ENCODE measurements at places on chromosomes 13 and 19.

- no peak for DNase-seq
These were observed 3.8 kb downstream of the UBL3 start for GRCh38 chr13:29846475-29847256.

DNA sequence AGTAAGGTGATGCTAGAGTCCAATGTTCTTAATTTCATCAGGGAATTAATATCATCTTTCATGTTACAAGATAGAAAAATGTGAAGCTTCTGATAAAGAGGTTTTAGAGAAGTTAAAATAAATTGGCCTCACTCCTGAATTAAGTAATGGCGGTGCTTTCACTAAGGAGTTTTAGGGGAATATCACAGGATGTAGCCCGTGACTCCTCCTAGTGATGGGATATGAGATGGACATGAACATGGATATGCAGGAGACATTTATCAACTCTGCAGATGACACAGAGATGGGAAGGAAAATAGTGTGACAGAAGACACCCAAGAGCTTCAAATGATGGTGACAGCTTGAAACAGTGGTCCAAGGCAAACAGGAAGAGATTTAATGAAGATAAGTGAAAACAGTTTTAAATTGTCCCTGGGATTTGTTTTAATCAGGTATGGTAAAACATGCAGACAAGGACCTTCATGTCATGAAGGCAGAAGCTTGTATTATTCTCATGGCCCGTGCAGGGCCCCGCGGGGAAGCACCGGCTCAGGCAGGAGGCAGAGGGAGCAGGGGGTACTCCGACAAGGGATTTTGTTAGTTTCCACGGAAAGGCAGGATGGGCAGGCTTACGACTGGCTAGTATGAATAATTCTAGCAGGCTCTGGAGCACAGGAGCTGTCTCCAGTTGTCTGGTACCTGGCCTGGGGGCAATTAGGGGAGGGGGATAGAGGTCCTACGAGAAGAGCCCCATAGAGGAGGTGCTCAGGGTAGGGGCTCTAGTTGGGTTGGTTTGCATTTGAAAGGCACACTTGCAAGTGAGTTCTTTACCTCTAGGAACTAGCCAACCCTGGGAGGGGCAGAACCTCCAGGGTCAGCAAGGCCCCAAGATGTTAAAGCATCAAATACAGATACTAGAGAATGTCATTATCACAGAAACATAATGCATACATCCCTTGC, 38.7 kb upstream of the FARP1 start:
- no peak for DNase-seq

GRCh38 chr13:24103782-24104372, 56.6 kb upstream of the SPATA13 start:
- DNase-seq = no peak

DNA sequence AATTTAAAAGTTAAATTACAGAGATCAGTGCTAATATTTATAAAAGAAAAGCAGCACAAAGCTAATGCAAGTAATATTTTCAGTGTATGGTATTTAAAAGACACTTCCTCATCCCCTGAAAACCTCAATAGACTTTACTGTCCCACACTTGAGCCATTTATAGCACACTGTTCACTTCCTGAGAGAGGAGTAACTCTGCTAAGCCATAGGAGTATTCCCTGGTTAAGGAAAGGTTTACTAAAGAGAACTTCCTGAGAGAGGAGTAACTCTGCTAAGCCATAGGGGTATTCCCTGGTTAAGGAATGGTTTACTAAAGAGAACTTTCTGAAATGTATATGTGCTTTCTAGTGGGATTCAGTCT, 159.4 kb downstream of the NHLRC3 start:
- DNase-seq = peak; percentile 38

DNA sequence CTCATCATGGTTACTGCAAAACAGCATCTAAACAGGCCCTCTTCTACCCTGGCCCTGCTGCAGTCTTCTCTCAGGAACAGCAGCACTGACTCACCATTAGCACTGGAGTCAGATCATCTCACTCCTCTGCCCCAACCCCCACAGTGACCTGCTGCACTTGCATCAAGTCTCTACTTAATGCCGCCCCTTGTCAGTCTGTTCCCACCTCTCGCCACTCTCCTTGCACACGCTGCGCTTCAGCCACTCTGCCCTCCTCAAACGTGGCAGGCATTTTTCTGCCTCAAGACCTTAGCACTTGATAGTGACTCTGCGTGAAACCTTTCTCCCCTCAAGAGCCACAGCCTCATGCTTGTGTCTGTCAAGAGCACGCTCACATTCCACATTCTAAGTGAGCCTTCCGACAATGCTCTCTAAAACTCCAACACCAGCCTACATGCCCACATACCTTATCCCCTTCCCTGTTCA, 22.1 kb downstream of the MIPEP start:
- DNase-seq = no peak

GRCh38 chr13:92781965-92782690, 444.5 kb upstream of the GPC6 start:
- DNase-seq = no peak

DNA sequence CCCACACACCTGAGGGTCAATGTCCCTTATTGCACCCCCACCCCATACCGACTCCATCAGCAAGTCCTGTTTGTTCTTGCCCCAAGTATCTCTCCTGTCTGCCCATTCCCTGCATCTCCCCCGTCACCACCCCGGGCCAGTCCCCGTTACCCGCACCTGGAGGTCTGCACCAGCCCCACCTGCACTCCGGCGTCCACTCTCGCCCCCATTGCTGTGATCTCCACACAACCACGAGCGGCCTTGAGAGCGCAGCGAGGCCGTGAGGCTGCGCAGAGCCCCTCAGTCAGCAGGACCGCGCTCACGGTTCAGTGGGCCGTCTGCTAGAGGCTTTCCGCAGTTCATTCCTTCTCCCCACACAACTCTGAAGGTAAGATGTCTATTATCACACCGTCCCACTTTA, 152.8 kb downstream of the KATNAL1 start:
- DNase-seq = no peak

DNA sequence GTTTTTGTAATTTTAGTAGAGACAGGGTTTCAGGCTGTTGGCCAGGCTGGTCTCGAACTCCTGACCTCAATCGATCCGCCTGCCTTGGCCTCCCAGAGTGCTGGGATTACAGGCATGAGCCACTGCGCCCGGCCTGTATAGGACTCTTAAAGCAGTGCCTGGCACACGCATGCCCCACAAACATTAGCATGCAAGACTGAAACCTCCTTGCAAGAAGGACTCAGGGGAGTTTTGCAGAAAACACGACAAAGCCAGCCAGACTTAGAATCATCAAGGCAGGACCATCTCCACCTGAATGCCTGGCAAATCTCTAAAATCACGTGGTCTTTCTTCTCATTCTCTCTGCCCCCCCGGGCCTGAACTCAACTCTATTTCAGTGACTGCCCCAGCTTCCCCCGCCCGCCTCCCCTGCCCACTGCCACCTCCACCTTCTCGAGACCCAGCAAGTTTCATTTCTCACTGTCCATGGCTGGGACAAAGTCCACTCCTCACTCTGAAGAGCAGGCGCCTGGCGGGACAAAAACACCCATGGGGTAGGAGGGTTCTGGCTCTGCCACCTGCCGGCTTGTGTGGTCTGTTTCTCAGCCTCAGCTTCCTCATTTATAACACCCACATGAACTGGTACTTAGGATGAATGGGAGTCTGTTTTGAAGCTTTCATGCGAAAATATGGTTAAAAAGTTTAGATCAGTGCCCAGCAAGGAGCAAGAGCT, 2.4 kb downstream of the TICAM1 start:
- DNase-seq = peak; percentile 60
